ENCODE measurements at places on chromosomes 5 and 9.

- no peak for DNase-seq
Observed at GRCh38 chr5:87398981-87399614, 13.6 kb downstream of the CCNH start.

DNA sequence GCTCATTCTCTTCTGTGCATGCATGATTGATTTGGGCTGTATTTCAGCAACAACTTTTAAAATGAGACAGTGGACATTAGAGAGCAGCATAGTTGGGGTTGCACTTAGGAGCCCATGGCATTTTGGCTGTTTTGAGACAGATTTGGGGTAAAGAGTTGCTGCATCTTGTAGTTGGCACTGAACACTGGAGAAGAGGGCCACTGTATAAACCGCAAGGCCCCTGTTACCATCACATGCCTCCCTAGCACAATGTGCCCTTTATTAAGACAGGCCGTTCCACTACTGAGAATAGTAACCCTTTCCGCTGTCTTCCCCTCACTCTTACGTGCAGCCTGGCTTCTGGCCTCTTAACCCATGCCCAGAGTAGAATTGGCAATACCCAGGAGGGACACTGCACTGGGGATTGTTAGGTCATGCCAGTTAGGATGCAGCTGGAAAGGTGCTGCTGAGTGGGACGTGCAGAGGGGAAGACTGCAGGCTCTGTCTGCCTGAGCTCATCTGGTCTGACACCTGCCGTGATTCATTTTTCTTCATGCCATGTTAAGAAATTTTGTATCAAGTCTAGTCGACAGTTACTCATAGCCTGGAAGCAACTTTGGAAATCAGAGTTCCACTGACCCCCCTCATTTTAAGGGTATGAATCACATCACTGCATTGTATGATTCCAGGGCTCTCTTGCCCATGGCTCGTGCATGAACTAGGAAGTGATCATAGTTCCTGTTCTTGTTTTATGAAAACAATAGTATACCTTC is 146.9 kb upstream of the DMRT1 start:
- DNase-seq = no peak

DNA sequence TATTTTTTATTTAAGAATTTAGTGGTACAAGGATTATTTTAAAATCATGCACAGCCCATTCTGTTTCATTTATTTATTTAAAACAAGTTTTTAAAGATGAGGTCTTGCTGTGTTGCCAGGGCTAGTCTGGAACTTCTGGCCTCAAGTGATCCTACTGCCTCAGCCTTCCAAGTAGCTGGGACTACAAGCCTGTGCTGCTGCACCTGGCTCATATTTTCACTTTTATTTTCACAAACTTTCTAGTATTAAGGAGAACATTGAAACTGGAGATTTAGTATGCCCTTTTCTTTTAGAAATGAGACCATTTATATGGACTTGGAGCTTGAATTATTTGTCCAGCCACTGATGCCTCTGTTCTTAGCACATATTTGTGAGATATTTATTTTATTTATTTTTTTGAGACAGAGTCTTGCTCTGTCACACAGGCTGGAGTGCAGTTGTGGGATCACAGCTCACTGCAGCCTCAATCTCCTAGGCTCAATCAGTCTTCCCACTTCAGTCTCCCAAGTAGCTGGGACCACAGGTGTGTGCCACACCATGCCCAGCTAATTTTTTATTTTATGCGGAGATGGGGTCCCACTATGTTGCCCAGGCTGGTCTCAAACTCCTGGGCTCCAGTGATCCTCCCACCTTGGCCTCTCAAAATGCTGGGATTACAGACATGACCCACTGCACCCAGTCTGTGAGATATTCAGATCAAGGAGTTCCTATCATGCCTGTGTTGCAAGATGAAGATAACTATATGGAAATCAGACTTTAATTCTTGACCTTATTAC is 7.4 kb downstream of the DMXL1 start:
- DNase-seq = no peak

DNA sequence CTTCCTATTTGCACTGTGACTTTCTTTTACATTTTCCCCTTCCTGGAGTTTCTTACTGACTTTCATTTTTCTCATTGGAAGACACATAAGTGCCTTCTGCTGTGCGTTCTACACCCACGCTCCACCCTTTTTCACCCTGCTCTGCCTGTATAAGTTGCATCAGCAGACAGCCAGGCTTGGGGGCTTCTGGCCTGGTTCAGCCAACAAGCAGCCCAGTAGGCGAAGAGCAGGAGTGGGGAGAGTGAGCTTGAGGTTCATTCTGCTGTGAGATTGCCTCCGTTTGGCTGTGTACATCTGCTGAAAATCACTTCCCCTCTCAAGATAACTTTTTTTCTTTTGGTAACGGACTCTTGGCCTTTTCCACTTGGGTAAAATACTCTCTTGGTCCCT is 38.4 kb downstream of the RASGRF2 start:
- DNase-seq = no peak

GRCh38 chr5:59766427-59767210 is 126.9 kb downstream of the PDE4D start:
- no peak for DNase-seq

DNA sequence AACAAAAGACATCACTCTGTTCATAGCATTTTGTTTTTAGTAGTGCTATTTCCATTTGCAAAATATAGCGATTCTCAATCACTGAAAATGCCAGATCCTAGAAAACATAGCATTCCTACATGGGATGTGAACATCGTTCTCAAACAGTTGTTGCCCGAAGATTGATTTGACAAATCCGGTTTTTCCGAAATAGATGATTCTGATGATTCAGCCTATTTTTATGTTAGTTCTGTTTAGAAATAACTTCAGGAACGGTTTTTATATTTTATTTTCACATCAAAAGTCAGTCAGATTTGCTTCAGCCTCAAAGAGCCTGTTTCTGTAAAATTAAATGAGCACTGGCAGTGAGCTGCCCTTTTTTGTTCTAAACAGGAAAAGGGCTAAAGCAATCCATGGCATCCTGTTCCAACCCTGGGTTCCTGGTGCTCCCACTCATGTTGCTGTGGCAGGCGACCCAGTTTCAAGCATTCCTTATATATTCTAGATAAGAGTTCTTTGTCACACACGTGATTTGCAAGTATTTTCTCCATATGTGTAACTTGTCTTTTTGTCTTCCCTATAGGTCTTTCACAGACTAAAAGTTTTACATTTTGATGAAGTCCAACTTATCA is 14.2 kb upstream of the PSIP1 start:
- no peak for DNase-seq

Measured in HEK293T (cell line).